Right atrium auricular region (tissue), 2 donors: ENCODE measurements at places on chromosomes 4 and X. TPM values are rescaled to one million over a fixed set of nuclear protein-coding genes. Genes with fewer than 3 reads are reported as not detected.

- DNase-seq = no peak
These were observed 11.8 kb downstream of the AASDH start for GRCh38 chr4:56375458-56375857.

DNA sequence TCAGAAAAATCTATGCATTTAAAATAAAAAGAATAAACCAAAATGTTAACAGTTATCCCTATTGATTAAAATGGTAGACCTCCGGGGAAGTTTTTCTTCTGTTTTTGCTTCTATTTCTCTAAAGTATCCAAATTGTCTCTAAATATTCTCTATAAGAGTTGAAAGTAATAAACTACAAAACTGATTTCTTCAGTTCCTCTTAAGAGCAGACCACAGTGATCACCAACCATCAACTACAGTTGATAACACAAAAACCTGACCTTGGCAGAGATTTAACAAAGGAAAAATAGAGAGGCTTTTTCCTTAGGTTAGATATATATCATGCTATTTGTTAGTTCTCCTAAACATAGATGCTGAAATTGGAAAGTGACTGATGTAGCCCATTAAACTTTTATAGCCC is 27.3 kb downstream of the DDX60 start:
- DNase-seq = no peak

GRCh38 chrX:3181846-3182245 is 140.6 kb downstream of the ARSF start:
- DNase-seq = no peak

GRCh38 chr4:37644962-37645361 is 41.2 kb downstream of the RELL1 start:
- DNase-seq = no peak

- DNase-seq = no peak
These were observed 82.0 kb downstream of the ATP8A1 start for GRCh38 chr4:42574870-42575430.

GRCh38 chr4:124030147-124030546 is 633.6 kb downstream of the SPRY1 start:
- DNase-seq = no peak

GRCh38 chr4:38805530-38806145 is 1.0 kb upstream of the TLR1 start:
- no peak for DNase-seq

DNA sequence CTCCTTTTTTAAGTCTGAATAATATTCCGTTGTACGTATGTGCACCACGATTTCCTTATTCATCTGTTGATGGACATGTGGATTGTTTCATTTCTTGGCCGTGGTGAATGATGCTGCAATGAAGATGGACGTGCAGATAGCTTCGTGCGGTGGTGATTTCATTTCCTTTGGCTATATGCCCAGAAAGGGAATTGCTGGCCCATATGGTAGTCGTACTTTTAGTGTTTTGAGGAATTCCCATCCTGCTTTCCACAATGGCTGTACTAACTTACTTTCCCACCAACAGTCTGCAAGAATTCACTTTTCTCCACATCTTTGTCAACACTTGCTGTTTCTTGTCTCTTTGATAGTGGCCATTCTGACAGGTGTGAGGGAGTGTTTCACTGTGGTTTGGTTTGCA is 12.8 kb downstream of the ZFP42 start:
- DNase-seq = no peak

- no peak for DNase-seq
These were observed 115.1 kb upstream of the SFRP2 start for GRCh38 chr4:153904011-153904410.

EXOC1 gene
- 18.4 TPM for total RNA-seq

SULT1B1 gene
- 0.67 TPM for total RNA-seq

AFP gene
- not detected for total RNA-seq

SPANXA1 gene
- total RNA-seq = not detected

DCAF12L1 gene
- total RNA-seq = not detected
